ENCODE measurements at places on chromosomes 5 and 9.

GRCh38 chr5:179344431-179345182 lies 654 bp downstream of the ADAMTS2 start:
- peak; percentile 43 for DNase-seq

DNA sequence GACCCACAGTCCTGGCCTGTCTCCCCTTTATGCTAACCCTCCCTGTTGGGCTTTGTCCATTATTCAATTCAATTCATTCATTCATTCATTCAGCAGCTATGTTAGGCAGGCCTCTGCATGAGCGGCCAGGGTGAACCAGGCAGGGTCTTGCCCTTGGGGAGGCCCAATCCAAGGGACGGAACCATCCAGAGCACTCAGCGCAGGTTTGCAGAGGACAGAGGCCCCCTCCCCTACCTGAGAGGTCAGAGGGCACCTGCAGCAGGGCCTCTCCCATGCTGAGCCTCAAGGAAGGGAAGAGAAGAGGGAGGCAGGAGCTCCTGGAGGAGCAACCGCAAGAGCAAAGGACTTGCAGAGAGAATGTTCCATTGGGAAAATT lies 61.4 kb downstream of the C9orf50 start:
- DNase-seq = no peak

- DNase-seq = no peak
Measured at GRCh38 chr5:110361471-110361870, 365.0 kb downstream of the TMEM232 start.

DNA sequence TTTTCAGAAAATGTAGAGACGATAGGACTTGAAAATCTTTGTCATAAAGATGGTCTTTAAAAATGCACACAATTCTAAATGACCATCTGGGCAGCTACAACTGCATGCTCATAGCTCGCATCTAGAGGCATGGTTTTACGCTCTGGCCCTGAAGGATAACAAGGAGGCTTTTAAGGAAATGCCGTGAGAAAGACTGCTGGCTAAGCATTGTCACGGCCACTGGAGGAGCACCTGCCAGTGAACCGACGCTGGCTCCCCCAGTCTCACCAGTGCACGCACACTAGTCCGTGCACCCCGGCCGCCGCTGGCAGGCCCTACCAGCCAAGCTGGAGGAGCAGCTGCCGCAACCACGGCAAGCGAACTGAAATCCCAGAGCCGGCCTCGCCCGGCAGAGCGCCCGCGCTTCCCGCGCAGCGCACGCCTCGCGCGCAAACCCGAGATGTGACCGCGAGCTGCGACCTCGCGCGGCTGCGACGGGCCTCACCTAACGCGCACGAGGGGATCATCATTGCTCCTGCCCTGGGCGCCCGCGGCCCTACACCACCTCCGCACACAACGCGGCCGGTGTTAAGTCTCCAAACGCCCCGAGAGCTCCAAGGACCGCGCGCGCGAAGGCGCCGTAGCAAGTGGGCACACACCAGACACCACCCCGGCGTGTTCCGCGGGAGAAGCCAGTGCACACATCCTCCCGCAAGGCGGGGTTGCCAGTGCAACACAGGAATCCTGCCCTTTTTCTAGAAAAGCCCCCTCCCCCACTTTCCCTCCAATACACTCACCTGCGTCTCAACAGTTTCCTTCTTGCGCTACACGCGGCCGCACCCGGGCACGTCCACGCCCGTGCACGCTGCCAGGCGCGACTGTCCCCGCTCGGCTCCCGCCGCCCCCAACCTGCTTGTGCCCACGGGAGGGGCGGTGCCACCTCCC lies 5.3 kb downstream of the ELAVL2 start:
- DNase-seq = peak; percentile 38

DNA sequence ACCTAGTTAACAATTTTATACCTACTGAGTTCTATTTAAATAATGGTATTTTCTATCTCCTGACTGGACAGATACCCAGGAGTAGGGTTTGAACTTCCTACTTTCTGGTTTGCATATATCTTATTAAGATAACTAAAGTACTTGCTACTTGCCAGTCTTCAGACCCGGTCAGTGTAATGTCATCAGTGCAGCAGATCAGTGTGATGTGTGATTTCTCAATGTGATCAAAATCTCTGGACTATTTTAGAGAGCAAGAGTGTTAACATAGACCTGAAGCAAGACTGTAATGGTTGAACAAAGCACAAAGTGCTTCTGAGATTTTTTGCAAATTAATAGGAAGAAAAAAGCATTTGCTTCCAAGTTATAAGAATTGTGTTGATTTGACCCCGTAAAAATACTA lies 6.8 kb downstream of the TMEM38B start:
- no peak for DNase-seq

DNA sequence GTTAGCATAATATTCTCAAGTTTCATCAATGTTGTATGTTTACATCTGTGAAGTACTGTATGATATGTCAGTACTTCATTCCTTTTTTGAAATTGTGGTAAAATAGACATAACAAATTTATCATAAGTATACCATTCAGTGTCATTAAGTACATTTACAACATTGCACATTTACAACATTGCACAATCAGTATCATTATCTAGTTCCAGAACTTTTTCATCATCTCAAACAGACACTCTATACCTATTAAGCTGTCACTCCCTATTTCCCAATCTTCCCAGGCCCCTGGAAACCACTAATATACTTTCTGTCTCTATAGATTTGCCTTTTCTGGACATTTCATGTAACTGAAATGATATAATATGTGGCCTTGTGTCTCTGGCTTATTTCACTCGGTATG lies 75.1 kb upstream of the ATG10 start:
- DNase-seq = no peak

DNA sequence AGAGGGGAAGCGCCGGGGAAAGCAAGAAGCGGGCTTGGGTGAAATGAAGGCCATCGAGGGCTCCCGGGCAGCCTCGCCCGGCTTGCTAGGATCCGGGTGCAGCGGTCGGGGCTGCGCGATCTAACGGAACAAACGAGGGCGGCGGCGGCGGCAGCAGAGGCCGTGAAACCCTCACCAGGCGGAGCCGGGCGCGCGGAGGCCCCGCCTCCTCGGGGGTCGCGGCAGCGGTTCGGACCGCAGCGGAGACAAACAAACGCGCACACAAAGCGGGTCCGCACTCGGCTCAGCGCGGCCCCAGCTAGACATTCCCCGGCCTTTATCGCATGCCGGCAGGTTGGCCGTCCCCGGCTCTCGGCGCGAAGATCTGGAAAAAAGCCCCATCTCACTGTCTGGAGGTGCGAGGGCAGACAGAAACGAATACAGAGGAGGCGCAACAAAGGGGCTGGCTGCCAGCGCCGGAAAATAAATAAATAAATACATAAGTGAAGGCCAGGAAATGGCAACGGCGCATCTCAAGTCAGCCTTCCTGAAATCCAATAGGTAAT lies 10.5 kb upstream of the TRIM36 start:
- peak; percentile 36 for DNase-seq

DNA sequence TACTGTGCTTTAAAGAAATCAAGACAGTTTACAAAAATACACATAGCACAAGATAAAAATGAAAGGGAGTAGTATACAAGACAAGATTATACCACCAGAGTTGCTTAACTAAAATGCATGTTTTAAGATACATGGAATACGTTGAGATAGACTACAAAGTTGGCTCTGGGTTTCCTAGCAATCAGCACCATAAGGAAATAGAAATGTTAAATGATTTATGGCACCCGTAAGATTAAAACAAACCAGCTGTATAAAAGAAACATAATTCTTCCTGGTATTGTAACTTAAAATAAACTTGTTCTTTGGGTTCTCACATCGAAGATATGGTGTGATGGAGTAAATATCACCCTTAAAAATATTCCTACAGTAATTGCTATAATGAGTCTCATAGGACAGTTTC lies 9.9 kb upstream of the CSNK1G3 start:
- DNase-seq = no peak

DNA sequence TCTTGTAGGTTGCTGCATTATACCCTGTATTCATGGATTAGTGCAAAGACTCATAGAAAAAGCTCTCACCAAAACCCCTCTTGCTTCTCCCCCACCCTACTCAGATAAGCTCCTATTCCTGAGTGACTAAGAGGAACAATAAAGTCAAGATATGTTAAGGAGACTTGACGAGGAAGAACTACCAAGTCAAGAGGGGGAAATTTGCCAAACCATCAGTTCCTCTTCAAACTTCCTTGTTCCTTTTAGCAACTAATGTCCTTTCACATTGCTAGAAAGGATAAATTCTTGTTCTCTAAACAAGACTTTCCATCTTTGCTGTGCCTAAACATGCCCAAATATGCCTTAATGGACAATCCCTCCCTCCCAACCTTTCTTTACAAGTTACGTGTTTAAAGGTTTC lies 27.0 kb downstream of the CNOT8 start:
- DNase-seq = peak; percentile 25

- peak; percentile 25 for DNase-seq
Measured at GRCh38 chr5:123429993-123430392, 6.8 kb upstream of the CEP120 start.

- DNase-seq = no peak
Measured at GRCh38 chr9:131033269-131034224, 24.6 kb downstream of the LAMC3 start.

- peak; percentile 48 for DNase-seq
Measured at GRCh38 chr5:176180339-176180738, 57.9 kb upstream of the SIMC1 start.

- DNase-seq = peak; percentile 87
Measured at GRCh38 chr9:113609562-113610318, 146.2 kb downstream of the RGS3 start.

DNA sequence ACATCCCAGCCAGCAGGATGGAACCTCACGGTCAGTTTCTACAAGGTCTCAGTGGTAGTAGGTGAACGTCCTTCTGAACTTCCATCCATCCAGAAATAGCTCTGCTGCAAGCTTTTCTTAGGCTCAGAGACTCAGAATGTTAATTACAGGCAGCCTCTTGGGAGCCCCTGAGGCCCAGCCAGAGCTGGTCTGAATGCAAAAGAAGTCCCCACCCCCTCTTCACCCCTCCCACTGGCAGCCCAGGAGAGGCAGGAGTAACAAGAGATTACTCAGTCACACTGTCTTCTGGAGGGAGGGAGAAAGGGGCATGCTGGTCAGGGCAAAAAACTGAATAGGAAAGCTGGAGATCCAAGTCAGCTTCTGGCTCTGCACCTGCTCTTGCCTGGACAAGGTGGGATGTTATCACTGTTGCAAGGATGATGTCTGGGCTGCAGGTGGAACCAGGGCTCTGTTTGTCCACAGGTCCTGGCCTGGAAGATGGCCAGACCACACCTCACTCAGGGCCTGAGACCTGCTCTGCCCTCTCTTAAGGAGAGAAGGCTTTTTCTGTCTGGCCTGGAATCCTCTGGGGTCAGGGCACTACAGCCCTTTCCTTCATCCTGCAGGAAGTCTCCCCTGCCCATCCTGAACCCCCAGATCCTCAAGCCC lies 9.1 kb downstream of the ENHO start:
- peak; percentile 61 for DNase-seq

GRCh38 chr5:43295202-43295601 lies 18.0 kb downstream of the HMGCS1 start:
- no peak for DNase-seq

GRCh38 chr9:108751369-108751768 lies 104.4 kb downstream of the ACTL7B start:
- peak; percentile 42 for DNase-seq

DNA sequence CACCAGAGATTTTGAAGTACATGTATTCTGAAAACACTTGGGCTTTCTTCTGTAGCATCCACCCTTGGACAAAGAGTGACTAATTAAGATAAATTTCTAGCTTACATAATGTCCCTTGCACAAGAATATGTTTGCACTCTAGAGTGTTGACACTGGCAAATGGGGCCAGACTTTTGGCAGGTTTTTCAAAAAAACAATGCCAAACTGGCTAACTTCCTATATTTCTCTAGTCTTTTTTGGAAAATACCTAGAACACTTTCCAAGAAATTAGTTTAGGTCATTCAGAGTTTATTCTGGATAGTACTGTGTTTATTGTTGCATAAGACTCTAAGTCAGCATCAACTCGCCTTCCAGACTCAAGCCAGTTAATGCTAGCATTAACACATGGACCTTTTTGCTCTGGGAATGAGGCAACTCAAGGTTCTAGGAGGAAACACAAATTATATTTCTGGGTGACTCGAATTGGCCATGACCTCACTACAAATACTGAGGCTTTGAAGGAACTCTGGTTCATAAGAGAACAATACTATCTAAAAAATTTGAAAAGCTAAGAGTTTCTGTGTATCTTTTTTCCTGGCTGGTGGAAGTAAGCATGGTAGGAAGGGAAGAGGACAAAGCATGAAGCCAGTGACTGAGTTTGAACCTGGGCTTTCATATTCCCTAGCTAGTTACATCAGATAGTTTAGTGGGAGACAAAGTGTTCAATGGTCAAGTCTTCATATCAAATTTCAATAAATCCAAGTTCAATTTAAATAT lies 101.6 kb downstream of the NREP start:
- peak; percentile 66 for DNase-seq

DNA sequence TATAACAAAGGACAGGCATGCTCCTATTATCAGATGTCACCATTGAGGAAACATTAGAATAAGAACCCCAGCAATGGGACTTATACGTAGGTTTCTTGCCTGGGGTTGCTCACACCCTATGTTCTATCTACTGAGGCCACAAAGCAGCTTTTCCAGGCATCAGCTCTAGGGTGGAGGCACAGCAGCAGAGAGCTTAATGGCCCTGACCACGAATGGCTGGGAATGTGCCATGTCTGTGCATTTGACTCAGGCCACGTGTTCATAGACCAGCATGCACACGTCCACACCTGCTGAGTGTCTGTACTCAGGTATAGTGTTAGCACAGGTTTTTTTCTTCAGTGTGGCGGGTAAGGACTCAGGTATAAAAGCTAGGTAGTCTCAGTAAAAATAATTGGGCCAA lies 129.4 kb downstream of the AOPEP start:
- DNase-seq = no peak

DNA sequence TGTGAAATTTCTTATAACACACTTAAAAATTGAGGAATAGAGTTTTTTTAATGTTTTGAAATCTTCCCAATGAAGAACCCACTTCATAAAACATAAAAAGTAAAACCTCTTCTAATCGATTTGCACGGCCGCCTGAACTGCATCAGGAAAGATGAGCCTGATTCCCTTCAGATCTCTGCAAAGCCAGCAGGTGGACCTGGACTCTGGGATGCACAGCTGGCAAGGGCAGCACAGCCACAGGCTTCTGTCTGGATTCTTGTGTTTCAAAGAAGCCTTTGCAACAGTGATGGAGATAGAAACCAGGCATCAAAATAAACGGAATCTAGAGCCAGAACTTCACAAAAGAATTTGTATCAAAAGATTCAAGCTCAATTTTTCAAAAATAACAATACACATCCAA lies 36.0 kb upstream of the SPATA31C2 start:
- no peak for DNase-seq

- no peak for DNase-seq
Measured at GRCh38 chr9:83280268-83280667, 217.3 kb upstream of the RASEF start.

- DNase-seq = no peak
Measured at GRCh38 chr9:1804128-1804865, 210.8 kb upstream of the SMARCA2 start.

GRCh38 chr9:126234681-126235335 lies 91.8 kb upstream of the MVB12B start:
- no peak for DNase-seq

DNA sequence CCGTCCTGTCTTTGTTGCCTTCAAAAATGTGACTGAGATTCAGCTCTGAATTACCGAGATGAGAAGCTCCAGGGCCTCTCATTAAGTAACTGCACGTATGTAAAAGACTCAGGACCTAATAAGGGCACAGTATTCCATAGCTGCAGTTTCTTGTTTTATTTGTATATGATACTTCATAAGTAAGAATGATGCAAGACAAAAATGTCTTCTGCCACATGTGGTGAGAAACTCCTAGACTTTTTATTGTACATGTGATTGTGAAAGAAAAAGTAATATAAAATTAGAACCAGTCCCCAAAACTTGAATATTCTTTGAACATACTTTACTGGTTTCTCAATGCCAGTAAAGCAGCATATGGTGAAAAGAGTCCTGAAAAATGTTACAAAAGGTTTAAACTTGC lies 110.1 kb upstream of the OTULINL start:
- DNase-seq = no peak

Measured in muscle of leg (tissue), 16 donors.